ENCODE measurements at places on chromosomes 6 and 20. TPM values are rescaled to one million over a fixed set of nuclear protein-coding genes. Genes with fewer than 3 reads are reported as not detected.

GRCh38 chr6:26161322-26161721, 74.1 kb downstream of the HFE start:
- no peak for DNase-seq

- no peak for DNase-seq
These were observed 67.7 kb downstream of the SLC16A10 start for GRCh38 chr6:111154981-111155380.

GRCh38 chr6:166202321-166202733, 34.7 kb upstream of the TBXT start:
- DNase-seq: no peak

DNA sequence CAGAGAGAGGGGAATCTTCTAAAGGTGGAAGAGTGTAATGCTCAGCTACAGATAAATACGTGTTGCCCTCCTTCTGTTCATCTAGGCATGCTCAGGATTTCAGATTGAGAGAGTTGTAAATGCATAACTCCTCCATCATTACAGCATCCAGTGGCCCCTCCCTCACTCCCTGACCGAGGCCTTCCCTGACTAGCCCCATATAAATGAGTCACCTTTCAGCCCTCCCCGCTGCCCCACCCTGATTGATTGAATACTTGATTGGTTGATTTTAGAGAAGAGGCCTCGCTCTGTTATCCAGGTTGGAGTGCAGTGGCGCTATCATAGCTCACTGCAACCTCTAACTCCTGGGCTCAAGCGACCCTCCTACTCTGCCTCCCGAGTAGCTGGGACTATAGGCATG, 193.7 kb downstream of the EYA2 start:
- no peak for DNase-seq

GRCh38 chr6:82248273-82248735, 760 bp upstream of the IBTK start:
- DNase-seq: no peak

The HLA-DOB gene
- total RNA-seq: 0.42 TPM

The SEL1L2 gene
- 1.9 TPM for total RNA-seq

The SLC17A3 gene
- not detected for total RNA-seq

The TFAP2C gene
- 1.8 TPM for total RNA-seq

All from urinary bladder (tissue), 4 donors.